Nucleus accumbens (tissue), 56 donors: ENCODE measurements at places on chromosomes 11 and 22.

DNA sequence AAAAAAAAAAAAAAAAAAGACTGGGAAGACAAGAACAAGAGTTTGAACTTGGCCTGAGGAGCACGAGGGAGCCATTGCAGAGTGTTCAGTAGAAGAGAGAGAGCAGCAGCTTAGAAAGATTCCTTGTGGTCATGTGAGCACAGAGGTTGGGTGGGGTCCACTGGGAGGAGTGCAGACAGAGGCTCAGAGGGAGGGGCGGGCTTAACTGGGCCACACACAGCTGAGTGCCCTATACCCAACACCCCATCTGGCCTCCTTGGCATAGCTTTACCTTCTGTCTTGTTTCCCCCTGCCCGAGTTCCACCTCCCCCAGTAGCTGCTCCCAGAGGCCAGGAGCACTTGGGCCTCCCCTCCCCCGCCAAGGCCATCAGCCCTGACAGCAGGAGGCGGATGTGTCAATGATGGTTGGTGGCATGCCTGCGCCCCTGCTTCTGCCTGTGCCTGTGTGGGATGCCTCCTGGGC lies 12.1 kb downstream of the C11orf86 start:
- no peak for DNase-seq

DNA sequence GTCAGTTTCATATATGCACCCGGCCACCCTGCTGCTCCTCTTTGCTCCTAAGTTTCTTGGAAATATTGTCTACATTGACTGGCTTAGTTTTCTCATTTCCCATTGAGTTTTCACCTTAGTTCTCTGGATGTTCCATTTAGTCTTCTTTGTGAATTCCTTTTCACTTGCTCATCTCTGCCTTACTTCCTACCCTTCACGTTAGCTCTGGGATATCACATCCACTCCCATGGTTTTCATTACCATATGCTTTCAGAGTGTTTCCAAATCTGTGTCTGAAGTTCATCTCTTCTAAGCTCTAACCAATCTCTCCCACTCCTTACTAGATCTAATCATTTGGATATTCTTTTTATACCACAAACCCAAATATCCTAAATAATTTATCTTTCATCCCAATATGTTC lies 226.4 kb downstream of the FAM76B start:
- no peak for DNase-seq

- DNase-seq = peak; percentile 68
Measured at GRCh38 chr11:78061921-78062311, 1.7 kb upstream of the THRSP start.

DNA sequence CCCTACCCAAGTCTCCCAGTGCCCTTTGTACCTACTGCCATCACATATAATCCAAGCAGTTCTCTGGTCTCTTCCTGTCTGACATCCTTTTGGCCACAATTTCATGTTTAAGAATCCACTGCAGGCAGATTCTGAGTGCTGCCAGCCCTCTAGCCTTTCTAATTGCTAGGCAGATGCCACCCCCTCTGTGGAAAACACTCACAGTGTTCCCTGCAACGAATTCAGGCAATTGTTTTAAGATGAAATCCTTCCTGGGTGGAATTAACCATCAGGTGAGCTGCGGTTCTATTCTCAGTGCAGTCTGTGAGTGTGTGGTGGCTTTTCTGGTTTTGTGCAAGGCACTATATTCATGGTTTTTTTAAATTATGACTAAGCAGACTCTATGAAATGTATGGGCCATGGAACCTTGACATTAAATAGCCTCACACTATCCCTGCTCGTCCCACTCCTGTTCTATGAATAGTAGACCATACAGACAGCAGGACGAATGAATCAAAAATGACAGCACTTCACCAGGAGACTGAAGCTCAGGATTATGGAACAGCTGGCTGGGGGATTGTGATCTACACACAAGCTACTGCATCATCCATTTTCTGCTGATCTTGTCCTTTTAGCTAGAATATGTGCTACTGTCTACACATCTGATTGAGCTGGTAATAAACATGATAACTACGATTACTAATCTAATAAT lies 29.8 kb upstream of the BMAL1 start:
- no peak for DNase-seq

DNA sequence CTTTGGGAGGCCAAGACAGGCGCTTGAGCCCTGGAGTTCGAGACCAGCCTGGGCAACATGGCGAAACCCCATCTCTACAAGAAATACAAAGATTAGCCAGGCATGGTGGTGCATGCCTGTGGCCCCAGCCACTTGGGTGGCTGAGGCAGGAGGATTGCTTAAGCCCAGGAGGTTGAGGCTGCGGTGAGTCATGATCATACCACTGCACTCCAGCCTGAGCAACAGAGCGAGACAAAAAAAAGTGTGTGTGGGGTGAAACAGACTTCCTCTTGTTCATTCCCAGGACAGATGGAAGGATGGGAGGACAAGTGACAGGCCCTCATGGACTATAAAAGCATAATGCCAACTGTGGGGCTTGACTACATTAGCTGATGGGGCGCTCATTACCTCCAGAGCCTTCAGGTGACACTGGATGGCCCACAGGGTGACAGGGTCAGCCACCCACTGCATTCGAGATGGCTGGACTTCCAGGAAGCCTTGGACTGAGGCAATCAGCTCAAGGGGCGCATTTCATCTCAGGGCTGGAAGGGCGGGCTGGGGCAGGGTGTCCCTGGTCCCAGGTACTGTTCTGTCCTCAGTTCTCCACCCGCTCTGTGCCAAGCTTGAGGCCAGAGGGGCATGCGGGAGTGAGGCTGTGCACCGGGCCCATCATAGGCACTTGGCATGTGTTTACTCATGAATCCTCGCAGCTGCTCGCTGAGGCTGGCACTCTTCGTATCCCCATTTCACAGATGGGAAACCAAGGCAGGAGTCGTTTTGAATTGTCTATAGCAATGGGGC lies 12.5 kb downstream of the NPTXR start:
- no peak for DNase-seq

DNA sequence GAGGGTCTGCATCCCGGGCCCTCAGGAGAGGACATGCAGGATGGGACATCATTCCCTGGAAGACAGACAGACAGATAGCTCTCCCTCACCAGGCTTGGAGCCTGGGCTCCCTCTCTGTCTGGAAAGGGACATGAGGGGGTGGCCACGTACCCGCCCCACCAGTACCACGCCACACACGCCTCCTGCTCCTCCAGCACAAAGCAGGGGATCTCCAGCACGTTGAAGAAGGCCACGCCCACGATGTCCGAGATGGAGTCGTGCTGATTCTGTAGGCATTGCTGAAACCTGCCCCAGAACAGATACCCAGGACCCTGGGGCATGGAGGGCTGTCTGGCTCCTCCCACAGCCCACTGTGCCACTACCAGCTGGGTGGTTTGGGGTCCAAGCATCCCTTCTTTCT lies 2.2 kb downstream of the PLA2G3 start:
- DNase-seq = no peak

DNA sequence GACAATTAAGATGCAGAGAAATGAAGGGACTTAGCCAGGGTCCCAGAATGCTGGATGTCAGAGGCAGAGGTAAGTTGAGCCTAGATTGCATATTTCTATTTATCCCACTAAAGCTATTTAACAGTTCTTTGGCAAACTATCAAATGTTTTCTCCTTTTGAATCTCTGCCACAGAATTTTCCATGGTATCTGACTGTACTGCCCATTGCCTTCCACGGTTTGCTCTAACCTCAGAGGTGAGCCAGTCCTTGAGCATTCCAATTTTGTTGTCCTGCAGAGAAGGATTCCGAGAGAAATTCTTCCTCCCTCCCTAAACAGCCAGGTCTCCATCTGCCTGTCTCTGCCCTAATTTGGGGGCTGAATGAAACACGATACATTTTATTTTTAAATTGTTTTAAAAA lies 368.3 kb upstream of the SYN3 start:
- DNase-seq = no peak

GRCh38 chr11:111633756-111634362 lies 31.6 kb downstream of the SIK2 start:
- DNase-seq = no peak

GRCh38 chr11:58813693-58814092 lies 30.8 kb downstream of the GLYATL2 start:
- no peak for DNase-seq

DNA sequence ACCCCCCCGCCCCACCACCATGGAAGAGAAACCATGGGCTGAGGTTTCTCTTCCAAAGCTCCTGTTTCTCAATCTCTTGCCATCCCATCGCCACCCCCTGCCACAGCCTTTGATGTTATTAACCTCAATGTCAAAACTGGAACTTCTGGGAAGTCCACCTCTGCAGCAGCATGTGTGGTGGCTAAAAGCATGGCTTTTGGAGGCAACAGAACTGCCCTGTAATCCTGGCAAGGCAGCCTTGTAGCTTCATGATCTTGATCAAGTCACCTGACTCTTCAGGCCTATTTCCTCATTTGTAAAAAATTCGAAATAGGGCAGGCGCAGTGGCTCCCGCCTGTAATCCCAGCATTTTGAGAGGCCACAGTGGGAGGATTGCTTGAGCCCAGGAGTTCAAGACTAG lies 3.5 kb upstream of the COX8A start:
- no peak for DNase-seq

DNA sequence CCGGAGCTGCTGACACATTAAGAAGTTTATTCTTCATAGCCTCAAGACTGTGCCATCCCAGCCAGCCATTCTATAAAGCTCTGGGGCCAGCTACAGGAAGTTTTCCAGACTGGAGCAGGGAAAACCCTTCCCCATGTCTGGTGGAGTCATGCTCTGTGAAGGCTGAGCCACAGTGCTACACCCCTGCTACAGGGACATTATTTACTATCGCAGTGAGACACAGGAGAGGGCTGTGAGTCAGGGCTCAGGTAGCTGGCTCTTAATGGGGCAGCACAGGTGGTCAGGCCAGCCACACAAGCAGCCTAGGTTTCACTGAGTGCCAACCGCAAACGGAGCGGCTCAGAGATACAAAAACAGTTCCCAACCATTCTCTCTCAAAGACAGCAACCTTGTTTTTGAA lies 12.1 kb downstream of the HPS4 start:
- no peak for DNase-seq

- DNase-seq = no peak
Measured at GRCh38 chr11:103920933-103921332, 115.5 kb upstream of the DDI1 start.

DNA sequence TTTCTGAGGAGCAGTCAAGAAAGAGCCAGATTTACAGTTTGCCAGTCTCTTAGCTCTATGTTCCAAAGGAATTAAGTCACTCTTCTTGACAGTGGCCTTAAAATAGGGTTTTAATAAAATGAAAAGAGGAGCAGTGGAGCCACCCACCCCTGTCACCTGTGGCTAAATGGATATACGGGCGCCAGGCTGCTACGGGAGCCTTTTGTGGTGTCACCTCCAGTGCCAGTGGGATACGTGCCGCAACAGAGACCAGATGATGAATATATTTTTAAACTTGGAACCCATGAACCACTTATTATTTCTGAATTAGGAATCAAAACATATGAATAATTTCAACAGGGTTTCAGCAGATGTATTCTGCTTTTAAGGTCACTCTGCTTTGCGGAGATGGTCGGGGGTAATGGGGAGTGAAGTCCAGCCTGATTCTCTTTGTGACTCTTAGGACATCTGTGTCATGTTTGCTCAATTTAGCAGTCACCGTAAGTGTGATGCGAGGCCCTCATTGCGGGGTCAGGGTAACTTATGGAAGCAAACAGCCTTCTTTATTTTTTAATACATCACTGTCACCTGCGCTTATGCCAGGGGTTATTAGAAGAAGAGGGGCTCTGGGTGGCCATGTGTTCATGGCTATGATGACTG lies 64.3 kb downstream of the ZBTB16 start:
- DNase-seq = no peak

DNA sequence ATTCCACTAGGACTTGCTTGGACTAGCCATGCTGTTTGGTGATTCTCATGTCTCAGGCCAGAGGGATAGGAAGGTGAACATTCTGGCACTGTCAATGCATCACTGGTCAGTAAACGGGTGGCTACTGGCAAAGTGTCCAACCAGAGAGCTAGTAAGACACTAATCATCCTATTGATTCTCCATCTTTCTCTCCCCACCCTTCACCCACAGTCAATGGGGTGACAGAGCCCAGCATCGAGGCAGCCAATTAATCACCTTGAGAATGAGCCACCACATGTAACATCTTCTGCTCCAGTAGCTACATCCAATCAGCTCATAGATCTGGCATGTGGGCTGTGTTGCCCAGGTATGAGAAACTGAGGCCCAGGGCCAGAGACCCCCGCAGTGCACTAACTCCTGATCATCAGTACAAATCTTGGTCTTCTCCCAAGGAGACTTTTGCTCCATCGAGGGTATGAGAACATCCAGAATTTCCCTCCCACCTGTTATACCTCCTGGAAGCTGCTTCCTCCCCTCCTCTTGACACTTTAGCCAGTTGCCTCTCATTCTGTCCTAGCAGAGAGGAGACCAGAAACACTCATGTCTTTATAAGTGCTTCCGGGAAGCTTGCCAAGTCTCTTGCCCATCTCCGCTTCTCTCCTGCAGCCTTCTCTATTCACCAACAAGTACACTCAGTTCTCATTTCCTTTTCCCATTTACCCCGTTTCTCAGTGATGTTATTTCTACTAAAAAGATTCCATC lies 17.0 kb downstream of the HTR3A start:
- no peak for DNase-seq

GRCh38 chr11:14578541-14578956 lies 58.4 kb upstream of the PSMA1 start:
- DNase-seq = no peak

DNA sequence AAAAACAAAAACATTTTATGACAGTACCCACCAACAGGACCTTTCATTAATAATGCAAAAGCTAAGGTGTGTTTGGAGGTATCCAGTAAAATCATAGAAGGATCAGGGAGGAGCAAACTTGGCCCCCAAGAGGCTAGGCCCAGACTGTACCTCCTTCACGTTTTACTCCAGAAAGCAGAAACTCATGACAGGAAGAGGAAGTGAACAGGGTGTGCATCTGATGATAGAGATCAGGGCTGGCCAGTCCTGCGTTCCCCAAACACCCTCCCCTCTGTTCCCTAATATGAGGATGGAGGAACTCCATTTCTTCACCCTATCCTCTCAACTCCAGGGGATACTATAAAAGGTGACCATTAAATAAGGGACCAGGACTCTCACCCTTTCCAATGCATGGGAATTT lies 10.2 kb upstream of the MS4A12 start:
- DNase-seq = no peak

GRCh38 chr22:23066200-23067022 lies 3.9 kb upstream of the GNAZ start:
- no peak for DNase-seq

DNA sequence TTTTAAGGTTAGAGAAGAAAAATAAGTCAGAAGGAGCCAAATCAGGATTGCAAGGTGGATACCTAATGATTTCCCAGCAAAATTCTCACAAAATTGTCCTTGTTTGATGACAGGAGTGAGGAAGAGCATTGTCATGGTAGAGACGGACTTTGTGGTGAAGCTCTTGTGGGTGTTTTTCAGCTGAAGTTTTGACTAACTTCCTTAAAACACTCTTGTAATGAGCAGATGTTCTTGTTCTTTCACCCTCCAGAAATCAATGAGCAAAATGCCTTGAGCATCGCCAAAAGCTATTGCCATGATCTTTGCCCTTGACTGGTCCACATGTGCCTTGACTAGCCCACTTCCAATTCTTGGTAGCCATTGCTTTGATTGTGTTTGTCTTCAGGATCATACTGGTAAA lies 20.0 kb downstream of the CALCB start:
- DNase-seq = no peak
